Stimulated activated memory B cell treated with anti-CD40 and anti-IgM and Interleukin-4, amounts not matched to agents 10 μg/mL and 1 μg/mL and 100 μg/mL, for 72 hours (primary cell): ENCODE measurements at places on chromosomes 3 and 15.

DNA sequence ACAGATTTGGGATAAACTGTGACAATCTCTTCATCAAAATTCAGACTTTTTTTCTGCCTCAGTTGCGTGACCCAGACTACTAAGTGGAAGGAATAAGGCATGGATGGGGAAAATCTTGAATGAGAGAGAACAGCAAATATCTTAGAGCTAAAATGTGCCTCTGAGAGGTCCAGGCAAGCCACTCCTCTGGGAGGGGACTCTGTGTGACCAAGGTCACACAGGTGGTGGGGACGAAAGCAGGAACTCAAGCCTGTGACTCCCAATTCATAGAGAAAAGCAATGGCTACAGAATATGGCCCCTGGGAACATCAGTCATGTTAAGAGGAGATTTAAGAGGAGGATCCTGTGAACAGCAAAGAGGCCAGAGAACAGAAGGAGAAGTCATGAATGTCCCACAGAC, 268.1 kb downstream of the FOXP1 start:
- no peak for ATAC-seq

DNA sequence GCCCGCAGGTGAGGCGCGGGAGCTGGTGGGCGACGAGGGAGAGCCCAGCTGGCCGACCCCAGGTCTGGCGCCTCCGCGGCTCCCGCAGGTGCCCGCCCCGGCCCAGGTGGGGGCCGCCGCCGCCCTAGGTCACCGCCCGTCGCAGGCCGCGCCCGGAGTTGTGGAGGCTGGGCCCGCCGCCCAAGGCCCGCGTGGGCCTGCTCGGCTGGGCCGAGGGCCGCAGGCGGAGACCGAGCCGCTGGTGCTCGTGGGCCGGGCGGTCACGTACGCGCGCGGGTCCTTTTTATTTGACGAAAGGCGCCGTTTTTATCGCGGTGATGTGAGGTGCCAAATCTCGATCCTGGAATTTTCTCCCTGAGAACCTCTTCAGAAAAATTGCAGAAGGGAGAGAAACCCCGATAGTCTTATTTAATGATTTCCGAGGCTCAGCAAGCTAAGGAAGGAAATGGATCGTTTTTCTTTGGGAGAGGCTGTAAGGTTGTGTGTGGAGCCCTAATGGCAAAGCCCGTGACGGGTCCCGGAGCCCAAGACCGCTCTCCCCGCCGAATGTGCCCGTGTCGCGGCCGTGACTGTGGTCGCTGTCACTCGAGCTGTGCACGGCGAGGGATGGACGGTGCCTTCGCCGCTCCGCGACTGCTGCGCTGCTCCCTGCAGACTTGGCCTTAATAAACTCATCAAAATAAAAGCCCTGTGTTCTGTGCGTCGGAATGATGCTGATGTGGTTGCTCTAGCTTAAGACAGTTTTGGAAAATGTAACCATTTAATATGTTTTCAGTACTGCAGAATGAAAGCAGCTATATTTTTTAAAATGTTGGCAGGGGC, 612 bp downstream of the APPL1 start:
- ATAC-seq = peak; percentile 76

- ATAC-seq = no peak
Observed at GRCh38 chr3:38558864-38559263, 62.7 kb downstream of the EXOG start.

DNA sequence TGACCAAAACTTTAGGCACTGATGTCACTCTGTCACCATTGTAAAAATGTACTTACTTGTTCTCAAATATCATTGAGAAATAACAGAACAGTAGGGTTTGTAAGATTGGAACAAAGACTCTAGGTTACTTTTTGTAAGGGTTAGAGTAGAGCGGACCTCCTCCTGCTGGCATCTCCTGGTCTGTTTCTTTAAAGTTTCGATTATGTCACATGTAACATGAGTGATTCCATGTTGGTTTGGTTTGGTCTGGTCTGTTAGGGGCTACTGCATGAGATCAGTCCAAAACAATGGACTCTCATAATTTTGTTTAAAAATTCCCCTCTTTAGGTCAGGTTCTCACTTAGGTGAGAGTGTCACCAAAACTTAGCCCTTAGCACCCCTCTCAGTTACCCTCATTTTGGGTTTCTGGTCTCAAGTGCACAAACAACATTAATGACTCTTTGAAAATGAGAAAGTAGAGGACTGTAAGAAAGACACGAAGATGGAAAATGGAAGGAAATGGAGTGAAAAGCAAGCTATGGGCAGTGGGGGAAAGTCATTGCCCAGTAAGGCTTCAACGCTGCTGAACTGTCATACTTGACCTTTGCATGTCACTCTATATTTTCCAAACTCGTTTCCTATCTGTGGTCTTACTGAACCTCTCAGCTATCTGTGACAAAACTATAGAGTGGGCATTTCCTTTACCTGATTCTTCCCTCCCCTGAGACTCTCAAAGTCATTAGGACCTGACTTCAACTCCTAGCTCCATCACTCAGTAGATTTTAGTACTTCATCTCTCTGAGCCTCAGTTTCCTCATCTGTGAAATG, 52.7 kb downstream of the LDHAL6B start:
- peak; percentile 93 for ATAC-seq

DNA sequence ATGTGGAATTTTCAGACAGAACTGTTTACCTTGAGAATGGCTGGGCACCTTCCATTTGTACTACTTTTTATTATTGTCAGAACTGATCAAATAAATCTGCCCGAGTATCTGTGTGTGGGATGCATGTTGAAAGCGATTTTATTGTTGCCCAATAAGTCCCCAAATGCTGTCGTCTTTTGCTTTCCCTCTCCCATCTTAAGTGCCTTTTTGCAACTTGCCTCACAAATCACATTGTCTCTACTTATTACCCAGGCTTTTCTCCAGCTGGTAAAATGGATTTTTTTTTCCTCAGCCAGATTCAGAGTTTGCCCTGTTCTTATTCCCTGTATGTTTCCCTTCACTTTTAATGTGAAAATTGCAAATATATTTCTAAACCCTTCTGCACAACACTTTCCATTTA, 163.1 kb downstream of the CNTN4 start:
- no peak for ATAC-seq

DNA sequence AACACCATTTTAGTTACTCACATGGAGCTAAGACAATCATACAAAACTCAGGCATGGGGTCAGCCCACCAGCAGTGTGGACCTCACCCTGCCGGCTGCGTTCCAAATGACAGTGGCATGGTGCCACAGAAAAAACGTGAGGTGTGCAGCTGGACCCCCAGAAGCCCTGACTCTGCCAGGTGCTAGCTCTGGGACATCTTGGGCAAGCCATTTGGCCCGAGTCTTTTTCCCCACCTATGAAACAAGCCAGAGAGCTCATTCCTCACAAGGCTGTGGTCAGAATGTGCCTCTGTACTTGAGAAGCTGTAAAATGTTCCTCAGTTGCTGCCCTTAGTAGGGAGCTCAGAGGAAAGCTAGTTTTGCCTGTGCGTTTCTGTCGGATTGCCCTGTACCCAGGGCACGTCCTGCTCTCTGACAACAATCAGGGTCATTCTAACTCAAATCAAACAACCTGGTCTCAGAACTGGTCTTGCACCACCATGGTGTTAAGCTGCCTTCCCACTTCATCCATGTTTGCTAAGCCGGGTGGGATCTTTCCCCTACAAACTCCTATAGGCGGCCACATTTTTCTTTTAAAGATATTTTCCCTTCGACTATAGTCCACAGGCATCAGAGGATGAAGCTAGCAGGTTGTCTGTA, 44.9 kb downstream of the LIPC start:
- ATAC-seq = peak; percentile 5

- no peak for ATAC-seq
Observed at GRCh38 chr3:59762941-59763340, 713.1 kb upstream of the CFAP20DC start.

DNA sequence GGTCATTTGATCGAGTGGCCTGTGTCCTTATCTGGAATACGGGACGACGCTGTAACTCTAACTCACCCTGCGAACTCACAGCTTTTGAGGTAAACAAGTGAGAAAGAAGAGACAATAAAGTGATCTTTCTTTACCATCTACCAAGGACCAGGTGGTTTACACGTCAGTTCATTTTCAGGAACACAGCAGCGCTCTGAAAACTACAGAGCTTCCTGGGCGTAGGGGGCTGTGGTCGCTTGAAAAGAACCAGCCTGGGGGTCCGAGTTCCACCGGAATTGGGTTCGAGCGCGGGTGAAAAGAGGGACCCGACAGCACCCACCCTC, 357 bp downstream of the KIAA1143 start:
- no peak for ATAC-seq

- ATAC-seq = no peak
Observed at GRCh38 chr3:36443028-36443686, 62.9 kb downstream of the STAC start.

- no peak for ATAC-seq
Observed at GRCh38 chr3:138942271-138942670, 4.7 kb downstream of the FOXL2 start.

DNA sequence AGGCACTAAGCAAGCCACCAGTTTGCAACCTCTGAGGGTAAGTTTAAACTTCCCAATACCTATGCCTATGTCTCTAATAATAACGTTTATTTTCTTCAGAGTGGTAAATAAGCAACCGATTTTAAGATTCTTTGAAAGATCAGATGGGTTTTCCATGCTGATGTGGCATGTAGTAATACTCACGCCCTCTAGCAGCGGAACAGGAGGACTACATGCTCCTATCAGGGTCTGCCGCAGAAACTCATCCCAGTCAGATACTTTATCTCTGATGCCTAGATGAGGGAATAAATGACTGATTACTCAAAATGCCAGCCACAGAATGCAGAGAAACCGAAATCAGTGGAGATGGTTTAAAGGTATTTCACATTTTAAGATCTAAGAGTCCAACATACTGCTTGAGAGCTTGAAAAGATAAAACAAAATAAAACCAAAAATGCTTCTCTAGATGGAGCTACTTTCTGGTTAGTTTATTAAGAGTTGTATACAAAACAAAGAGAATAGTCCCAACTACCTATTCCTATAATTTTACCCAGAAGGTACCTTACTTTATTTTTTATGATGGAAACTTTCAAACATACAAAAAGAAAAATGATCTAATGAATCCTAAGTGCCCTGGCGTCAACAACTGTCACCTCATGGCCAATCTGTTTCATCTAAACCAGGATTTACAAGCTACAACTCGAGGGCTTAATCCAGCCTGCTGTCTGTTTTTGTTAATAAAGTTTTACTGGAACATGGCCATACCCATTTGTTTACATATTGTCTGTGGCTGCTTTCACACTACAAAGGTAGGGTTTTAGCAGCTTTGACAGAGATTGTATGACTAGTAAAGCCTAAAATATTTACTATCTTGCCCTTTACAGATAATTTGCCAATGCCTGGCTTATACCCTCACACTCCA, 37.5 kb upstream of the STIMATE start:
- peak; percentile 78 for ATAC-seq

DNA sequence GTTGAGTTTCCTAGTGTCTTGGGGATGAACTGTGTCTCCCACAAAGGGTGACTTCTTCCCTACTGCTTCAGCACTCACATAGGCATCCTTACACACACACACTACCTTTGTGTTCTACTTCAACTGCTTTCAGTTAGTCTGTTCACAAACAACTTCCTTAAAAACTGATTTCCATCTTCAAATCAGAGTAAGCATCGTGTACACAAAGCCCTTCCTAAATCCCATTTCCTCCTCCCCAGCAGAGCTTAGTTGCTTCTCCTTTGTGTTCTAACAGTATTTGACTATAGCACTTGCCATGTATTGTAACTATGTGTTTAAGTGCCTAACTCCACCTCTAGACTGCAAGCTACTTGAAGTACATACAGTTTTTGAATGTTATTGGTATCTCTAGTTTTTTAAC, 71.7 kb downstream of the TNIK start:
- ATAC-seq = no peak

- no peak for ATAC-seq
Observed at GRCh38 chr3:53342353-53342752, 5.0 kb downstream of the DCP1A start.

GRCh38 chr15:83115410-83115809, 8.0 kb downstream of the TM6SF1 start:
- no peak for ATAC-seq

DNA sequence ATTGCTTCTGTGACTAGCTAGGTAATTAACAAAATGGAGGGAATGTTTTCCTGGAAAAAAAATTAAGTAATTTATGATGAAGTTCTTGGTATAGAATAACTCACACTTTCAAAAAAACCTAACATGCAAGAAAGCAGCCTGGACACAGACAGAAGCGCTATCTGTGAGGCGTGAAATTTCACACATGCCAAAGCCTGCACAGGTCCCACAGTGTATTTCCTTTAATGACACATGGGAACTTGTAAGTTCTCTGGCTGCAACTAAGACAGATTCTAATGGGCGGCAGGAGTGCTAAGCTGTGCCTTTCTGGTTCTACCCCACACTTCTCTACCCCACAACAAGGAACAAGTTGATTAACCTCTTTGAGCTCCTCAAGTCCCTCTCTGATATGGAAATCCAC, 84.9 kb upstream of the NEO1 start:
- ATAC-seq = no peak

DNA sequence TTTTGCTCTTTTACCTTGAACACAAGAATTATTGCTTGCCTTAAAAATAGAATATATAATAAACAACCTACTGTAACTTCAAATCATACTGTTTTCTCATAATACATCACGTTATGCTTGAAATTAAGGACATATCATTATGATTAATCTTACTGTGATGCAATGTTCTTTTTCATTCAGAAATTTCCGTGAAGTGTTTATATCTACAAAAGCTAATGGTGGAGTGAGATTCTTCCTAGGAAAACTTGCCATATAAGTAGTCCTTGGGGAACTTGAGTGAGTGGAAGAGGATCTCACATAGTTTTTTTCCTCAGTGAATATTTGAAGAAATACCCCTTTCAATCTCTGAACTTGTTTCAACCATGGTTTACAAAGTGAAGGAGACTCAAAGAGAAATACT, 498.7 kb upstream of the CBLB start:
- no peak for ATAC-seq

DNA sequence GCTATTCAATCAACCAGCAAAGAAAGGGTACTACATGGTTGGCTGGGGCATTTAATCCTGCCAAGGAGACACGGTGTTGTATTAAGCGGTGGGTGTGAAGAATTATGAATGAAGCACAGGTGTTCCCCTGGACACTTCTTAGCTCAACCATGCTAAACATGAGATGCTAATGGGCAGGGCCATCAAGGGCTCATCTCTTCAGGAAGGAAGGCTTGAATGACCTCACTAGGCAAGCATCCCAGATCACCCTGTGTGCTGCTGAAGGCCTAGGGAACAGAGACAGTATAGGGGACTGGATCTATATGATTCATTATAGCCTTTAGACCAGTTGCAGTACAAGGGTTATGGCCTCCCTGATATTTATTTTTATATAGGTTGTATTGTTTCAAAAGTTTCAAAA, 221.3 kb upstream of the SLCO3A1 start:
- ATAC-seq = no peak

DNA sequence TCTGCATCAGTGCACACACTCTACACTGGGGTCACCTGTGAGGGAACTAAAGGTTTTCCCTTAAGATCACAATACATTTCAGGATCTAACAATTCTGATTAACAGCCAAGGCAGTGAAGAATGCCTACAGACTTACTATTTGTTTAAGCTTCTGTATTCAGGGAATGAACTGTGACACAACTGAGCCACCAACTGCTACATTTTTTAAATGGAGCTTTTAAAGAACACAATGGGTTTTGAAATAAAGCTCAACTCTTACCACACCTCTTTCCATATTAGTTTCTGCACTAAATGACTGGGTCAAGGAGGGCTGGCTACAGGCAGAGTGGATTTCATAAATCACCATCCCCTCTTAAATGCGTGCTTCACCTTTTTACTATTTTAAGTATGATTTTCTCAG, 100.2 kb downstream of the TMCC1 start:
- ATAC-seq = no peak

- ATAC-seq = no peak
Observed at GRCh38 chr3:127730666-127731295, 58.0 kb downstream of the ABTB1 start.
